ENCODE measurements at places on chromosomes 4 and X. TPM values are rescaled to one million over a fixed set of nuclear protein-coding genes. Genes with fewer than 3 reads are reported as not detected.

DNA sequence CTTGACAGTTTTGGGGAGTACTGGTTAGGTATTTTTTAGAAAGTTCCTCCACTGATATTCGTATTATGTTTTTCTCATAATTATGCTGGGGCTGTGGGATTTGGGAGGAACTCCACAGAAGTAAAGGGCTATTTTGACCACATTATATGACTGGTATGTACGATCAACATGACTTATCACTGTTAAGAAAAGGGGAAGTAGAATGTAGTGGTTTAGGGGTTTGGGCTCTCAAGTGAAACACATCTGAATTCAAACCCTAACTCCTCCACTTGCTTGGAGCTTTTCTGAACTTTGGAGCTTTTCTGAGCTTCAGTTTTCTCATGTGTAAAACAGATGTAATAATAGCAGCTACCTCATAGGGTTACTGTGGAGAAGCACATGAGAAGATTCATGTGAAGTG lies 96.4 kb upstream of the C1GALT1C1 start:
- DNase-seq, result no peak

The CSN1S1 gene
- total RNA-seq, result not detected

The PABPC1L2A gene
- total RNA-seq, result not detected

The PAGE1 gene
- total RNA-seq, result not detected

All from right cardiac atrium (tissue), 5 donors.